Mesenchymal stem cell (in vitro differentiated cells and primary cell): ENCODE measurements at places on chromosomes 6 and 20.

DNA sequence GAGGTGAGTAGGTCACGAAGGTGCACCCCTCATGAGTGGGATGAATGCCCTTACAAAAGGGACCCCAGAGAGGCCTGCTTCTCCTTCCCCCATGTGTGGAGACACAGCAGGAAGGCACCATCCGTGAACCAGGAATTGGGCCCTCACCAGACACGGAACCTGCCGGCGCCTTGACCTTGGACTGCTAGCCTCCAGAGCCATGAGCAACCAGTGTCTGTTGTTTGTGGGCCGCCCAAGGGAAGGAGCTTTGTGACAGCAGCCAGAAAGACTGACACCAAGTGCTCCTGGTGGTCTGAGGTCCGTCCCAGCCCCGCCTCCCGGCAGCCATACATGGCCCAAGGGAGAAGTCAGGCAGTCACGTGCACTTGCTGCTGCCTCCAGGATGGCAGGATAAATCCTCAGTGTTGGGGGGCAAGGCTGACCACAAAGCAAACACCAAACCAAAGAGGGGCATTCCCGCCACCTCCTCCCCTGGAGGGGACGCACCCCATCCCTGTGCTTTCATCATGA, 29.3 kb downstream of the CDH4 start:
- no peak for DNase-seq

DNA sequence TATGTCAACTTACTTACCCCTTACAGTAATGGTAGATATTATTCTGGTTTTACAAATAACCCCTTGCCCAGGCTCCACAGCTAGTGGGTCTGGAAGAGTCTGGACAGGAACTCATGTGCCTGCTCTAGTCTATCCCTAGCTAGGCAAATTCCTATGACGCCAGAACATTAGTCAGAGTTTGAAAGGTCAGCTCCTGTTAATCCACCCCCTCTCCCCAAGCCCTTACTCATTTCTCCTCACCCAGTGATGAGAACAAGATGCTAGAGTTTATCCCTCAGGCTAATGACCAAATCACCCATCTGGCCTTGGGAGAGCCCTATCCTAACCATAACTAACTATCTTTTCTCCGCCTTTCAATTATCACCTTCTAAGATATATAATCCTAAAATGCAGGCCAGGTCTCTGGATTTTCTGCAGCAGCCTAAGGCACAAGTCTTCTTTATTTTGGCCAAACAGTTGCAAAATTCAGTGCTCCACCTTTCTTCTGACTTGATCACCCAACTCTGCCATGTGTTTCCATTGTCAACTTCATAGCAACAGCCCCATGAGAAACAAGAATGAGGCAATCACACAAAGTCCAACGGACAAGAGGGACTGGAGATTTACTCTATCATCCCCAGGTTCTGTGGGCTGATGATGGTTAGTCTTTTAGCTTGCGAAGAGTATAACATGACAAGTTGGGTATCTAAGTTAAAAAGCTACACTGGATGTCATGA, 113.3 kb downstream of the TASP1 start:
- DNase-seq = peak; percentile 95

DNA sequence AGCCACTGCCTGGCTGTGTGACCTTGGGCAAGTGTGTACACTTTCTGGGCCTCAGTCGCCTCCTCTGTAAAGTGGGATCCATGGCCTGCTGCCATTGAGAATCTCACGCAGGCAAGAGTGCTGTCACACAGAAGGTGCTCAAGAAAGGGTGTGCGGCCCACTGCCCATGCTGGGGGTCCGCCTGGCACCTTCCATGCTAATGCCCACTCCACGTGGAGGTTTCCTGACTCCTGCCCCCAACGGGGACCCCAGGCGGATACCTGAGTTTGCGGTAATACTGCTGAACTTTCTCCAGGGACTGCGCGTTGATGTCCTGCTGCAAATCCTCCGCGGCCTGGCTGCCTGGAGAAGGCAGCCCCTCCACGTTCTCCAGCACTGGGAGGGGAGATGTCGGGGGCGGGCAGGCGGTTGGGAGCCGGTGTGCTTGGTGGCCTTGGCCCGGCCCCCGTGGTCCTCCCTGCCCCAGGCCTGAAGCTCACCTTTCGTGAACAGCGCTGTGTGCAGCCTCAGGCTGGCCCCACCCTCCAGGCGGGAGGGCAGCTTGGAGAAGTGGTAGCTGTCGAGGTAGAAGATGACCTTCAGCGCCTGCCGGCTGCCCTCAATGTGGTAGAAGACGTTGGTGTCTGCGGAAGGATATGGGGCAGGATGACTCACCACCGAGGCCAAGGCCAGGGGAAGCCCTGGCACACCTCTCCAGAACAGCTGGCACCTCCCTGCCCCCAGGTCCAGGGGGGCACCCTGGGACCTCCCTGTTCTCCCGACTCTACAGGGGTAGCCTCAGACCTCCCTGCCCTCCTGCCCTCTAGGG, 195.6 kb downstream of the PREX1 start:
- DNase-seq = no peak

DNA sequence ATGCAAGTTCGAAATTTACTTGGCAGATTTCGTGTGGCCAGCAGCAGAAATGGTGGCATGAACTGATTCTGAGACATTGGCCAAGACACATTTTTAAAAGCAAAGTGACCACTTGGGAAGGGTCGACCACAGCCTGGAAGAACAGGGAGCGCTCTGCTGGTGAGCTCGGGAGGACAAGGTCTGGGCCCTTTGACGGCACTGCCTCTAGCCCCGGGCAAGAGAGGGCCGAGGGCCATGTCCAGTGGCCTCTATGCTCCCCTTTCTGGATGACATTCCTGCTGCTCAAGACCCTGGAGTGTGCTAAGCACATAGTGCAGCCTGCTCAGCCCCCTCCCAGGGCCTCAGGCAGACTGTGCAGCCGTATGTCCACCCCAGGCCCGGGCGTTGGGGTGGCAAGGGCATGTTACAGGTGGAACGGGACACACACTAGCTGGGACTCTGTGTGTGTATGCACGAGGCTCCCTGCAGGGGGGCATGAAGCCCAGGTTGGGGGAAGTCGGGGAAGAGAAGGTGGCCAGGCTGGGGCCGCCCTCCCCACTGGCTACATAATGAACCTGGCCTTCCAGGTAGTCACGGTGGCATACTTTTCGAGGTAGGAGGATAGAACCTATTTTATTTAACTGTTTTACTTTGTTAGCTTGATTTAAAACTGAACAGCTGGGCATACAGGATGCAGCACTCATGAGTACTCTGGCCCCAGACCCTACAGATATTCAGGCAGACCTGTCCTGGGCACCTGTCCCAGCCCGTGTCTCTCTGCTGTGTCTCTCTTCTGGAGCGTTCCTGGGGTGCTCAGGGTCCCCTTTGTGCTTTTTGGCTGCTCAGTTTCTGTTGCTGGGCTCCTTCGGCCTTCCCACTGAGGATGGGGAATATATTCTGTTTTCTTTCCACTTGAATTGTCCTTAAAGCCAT, 6.4 kb downstream of the SYNJ2 start:
- DNase-seq = no peak

DNA sequence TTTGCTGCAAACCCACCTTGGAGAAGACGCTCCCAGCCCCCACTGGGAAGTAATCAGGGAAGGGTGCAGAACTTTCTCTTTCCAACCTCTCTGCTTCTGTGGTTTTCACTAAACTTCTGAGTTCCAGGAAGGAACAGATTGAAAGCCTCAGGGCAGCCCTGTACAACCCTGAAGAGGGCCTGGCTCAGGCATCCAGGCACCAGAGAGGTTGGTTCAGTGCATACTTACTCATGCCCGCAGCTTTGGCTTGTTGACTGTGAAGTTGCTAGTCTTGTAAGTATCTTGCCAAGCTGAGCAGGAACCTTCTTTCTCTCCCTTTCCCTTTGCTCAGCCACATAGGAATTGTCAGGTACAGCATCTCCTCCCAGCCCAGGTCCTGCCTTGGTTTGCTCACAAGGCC, 272.2 kb upstream of the FOXQ1 start:
- DNase-seq = no peak

- DNase-seq = peak; percentile 34
Measured at GRCh38 chr6:69343851-69344250, 453.0 kb downstream of the LMBRD1 start.

DNA sequence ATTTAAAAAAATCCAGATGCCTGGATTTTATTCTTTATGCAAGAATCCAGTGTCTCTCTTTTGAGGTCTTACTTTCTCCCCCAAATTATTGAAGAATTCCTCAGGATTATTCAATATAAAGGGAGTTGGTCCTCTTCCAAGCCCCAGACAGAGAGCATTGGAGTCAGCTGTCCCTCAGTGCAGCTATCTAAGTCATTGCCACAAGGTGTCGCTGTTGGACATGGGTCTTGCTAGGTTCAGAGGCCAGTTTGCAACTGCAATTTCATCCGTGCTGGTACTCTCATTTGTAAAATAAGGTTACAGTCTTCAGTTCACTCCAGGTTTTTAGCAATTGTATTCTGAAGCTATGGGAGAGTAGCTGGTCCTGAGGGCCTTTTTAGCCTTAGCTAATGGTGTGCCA, 27.8 kb downstream of the CCN2 start:
- peak; percentile 59 for DNase-seq

GRCh38 chr6:322940-323729, 30.8 kb downstream of the DUSP22 start:
- no peak for DNase-seq

DNA sequence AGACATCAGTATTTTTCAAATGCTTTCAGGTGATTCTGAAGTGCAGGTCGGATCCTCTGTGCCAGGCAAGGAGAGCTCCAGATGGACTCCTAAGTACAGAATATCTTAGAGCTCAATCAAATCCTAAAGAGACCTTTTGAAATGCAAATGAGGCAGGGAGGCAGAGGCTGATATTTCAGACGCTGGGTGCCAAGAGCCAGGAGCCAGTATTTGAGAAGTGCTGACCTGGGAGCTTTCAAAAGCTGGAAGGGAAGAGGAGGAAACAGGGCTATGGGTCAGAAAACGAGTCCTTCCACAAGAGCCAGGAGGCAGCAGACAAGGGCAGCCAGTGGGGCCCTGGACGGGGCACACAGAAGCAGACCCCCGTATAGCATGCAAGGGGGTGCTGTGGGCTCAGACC, 46.1 kb upstream of the DSN1 start:
- DNase-seq = no peak

GRCh38 chr20:10309326-10309725, 90.7 kb downstream of the SNAP25 start:
- peak; percentile 81 for DNase-seq

DNA sequence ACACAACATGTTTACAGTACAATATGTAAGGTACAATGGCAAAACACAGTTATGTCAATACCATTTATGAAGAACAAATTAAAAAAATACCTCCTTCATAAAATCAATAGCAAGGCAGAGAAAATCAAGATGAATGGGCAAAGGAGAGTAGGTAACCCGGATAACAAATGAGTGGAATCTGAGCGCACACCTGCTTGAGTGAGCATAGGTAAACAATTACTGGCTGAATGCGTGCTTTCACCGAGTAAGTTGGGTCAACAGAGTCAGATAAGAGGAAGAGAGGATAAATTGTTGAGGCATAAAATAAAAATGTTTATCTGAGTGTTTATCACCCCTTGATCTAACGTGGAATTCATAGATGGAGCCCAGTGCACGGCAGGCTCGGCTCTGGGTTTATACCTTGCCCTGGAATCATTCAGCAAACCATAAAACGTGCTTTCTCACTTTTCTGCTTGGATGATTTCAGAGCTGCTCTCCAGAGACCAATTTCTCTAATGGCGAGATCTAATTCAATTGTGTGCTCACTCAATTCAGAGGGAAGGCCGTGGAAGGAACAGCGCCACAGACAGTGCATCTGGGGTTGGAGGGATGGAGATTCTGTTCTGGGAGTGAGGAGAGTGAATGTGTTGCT, 224.8 kb upstream of the MAP3K7 start:
- DNase-seq = no peak

GRCh38 chr6:72683797-72684196, 61.9 kb downstream of the KCNQ5 start:
- DNase-seq = no peak

DNA sequence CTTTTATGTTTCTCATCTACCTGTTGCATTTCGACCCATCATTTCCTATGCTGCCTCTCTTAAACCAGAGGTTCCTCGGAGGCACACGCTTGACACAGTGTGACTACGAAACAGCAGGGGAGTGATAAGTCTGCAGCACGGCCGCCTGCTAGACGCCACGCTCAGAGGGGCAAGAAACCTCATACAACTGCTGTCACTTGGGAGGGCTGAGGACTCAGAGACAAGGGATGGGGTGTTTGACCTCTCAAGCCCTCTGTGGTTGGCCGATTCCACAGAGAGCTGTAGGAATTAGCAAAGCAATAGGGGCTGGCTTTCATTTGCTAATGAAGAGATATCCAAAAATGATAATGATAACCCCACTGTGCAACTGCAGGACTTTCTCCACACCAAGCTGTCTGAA, 372.5 kb downstream of the ZFAND3 start:
- no peak for DNase-seq

DNA sequence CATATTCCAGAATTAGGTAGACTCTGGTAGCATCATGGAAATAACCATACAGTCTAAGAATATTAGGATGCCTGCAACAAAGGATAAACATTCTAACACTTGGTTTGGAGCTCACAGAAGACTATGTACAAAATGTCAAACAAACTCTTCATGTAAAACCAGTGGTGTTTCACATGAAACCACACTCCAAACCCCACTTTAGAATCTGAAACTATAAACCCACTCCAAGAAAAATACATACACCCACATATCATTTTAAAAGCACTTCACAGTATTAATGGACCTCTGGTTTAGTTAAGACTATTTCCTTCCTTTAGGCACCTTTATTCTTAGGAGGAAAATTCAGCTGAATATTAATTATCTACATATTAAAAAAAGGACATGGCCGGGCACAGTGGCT, 10.5 kb downstream of the AURKA start:
- no peak for DNase-seq

GRCh38 chr20:47501482-47502270, at the start of gene NCOA3:
Gene NCOA3 (plus strand): TSS chr20:47501887. CDS start chr20:47622248, 120,361 bp downstream.
- peak; percentile 93 for DNase-seq

DNA sequence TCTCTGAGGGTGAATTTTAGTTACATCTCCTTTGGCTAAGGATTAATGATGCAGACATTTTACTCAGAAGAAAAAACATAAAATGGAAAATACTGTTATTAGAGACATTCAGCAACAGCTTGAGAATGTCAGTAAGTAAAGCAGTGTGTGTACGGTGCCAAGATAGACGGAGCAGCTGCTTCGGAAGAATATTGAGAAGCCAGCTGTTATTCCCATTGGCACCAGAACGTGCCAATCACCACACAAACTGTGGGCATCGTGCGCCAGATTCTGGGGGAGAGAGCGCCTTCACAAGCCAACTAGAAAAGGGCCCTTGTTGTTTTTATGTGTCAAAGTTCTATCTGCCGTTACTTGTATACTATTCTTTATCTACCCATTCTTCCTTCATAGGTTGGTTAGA, 163.4 kb downstream of the MTFR2 start:
- DNase-seq = no peak

DNA sequence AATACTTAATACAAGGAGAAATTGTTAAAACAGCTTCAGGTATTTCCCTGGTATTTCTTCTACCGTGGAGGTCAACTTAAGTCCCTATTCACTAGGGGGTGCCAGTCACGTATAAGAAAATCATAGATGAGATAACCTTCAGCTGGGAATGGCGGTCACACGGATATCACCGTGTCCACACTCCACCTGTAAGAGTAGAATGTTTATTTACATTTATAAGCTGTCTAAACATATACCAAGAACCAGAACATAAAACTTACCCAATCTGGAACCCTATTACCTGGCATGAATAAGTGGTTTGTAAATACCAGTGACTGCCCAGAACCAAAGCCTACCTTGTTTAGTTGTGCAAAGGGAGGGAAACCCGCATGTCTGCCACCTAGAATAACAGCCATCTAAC, 1.9 kb upstream of the ELOVL4 start:
- DNase-seq = peak; percentile 73
